ENCODE measurements at places on chromosomes 7 and 10. TPM values are rescaled to one million over a fixed set of nuclear protein-coding genes. Genes with fewer than 3 reads are reported as not detected.

- H3K4me3 ChIP-seq: no peak overlapping the region
- no peak overlapping the region for H3K27ac ChIP-seq
- H3K36me3 ChIP-seq: no peaks in the 10 kb centered on the region
- peaks cover 4% of the 10 kb centered on the region for H3K27me3 ChIP-seq
- DNase-seq: no peak
- no peaks in the 10 kb centered on the region for H3K4me1 ChIP-seq
Observed at GRCh38 chr10:78177491-78178185, 144.0 kb downstream of the RPS24 start.

DNA sequence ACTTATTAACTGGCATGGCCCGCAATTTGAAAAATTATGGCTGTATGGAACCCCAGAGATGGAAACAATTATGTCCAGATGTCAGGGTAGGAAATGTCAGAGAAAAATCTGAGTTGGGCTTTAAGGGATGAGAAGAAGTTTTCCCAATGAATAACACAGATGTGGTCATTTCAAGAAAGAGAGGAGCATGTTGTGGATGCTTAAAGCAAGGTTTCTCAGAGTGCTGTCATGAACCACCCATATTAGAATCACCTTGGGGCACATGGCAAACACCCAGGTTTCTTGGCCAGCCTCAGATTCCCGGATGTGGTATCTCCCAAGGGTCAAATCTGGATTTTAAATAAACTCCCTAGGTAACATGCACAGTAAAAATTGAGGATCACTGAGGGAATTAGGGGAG lies 43.6 kb downstream of the LAMB4 start:
- no peak overlapping the region for H3K27ac ChIP-seq
- no peak overlapping the region for H3K4me3 ChIP-seq
- no peak for DNase-seq
- no peaks in the 10 kb centered on the region for H3K27me3 ChIP-seq

GRCh38 chr10:126454045-126454751 lies 65.9 kb upstream of the ADAM12 start:
- H3K27me3 ChIP-seq: no peaks in the 10 kb centered on the region
- no peak overlapping the region for H3K27ac ChIP-seq
- no peaks in the 10 kb centered on the region for H3K4me1 ChIP-seq
- DNase-seq: no peak
- no peak overlapping the region for H3K4me3 ChIP-seq

- no peak for DNase-seq
- no peaks in the 10 kb centered on the region for H3K4me1 ChIP-seq
- H3K27me3 ChIP-seq: no peaks in the 10 kb centered on the region
- H3K4me3 ChIP-seq: no peak overlapping the region
Observed at GRCh38 chr10:118057361-118057760, 10.6 kb upstream of the RAB11FIP2 start.

- H3K27me3 ChIP-seq: no peaks in the 10 kb centered on the region
- DNase-seq: peak; percentile 77
- H3K4me3 ChIP-seq: no peak overlapping the region
- H3K27ac ChIP-seq: peak overlapping the region; percentile 40
Observed at GRCh38 chr10:60384708-60385398, 4.8 kb downstream of the ANK3 start.

DNA sequence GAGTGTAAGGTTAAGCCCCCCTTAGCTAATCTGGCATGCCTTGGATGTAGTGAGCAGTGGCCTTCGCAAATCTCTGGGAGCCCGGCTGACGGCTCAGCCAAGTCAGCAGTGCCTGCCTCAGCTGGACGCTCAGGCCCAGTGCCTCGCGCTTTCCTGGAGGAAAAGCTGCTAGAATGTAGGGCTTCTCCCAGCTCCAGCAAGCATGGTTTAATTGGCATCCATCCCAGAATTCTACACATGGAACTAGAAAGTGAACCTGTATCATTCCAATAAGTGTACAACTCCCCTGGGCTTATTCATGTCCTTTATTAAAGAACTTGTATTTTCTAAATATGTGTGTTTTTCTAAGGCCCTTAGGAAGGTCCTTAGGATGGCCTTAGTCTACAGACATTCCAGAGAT lies 287.8 kb upstream of the SHH start:
- H3K4me3 ChIP-seq: no peak overlapping the region
- DNase-seq: no peak
- H3K4me1 ChIP-seq: no peaks in the 10 kb centered on the region

DNA sequence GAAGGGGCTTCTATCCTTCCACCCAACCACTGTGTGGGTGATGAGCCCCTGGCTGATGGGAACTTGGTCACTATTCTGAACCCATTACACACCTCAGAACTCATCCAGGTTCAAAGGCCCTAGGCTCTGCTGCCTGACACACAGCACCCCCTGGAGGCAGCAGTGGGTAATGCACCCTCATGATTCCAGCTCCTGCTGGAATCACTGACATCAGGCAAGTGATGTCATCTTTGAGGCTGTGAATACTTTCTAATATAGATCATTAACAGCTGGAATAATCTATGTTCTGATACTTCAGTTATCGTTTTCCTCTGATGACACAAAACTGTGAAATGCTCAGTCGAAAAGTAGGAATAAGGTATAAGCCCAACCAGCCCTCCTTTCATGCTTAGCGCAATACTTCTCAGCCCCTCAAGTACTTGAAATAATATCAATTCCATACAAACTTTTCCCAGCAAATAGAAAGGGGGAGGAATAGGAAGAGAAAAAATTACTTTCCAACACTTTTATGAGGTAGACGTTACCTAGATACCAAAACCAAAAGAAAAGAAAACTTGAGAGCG lies 7.5 kb upstream of the RBP3 start:
- H3K27me3 ChIP-seq: peaks cover 8% of the 10 kb centered on the region
- no peak overlapping the region for H3K4me3 ChIP-seq
- no peak overlapping the region for H3K27ac ChIP-seq
- H3K36me3 ChIP-seq: no peaks in the 10 kb centered on the region
- DNase-seq: peak; percentile 64

DNA sequence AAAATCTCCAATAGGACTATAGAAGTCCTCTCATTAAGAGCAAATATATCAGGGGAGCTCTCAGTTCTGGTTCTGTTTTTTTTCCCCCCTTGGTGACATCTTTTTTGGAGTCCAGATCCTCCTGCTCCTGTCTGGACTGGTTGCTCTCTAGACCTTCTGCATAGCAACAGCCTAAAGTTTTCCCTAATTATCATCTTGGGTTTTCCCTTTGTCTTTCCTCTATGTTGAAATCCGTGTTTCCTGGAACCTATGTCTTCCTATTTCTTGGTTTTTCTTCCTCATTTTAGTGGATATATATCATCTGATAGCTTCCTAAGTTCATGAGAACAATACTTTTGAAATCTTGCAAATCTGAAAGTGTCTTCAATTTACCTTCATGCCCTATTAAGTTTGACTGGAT lies 29.7 kb upstream of the MTERF1 start:
- no peak for DNase-seq
- H3K27me3 ChIP-seq: peaks cover 3% of the 10 kb centered on the region
- H3K4me1 ChIP-seq: no peaks in the 10 kb centered on the region
- H3K4me3 ChIP-seq: no peak overlapping the region
- no peaks in the 10 kb centered on the region for H3K36me3 ChIP-seq

- peak overlapping the region; percentile 26 for H3K4me3 ChIP-seq
- H3K4me1 ChIP-seq: peaks cover 11% of the 10 kb centered on the region
- no peaks in the 10 kb centered on the region for H3K36me3 ChIP-seq
- H3K27me3 ChIP-seq: no peaks in the 10 kb centered on the region
- no peak for DNase-seq
Observed at GRCh38 chr10:70145166-70145665, 1.3 kb downstream of the TYSND1 start.

DNA sequence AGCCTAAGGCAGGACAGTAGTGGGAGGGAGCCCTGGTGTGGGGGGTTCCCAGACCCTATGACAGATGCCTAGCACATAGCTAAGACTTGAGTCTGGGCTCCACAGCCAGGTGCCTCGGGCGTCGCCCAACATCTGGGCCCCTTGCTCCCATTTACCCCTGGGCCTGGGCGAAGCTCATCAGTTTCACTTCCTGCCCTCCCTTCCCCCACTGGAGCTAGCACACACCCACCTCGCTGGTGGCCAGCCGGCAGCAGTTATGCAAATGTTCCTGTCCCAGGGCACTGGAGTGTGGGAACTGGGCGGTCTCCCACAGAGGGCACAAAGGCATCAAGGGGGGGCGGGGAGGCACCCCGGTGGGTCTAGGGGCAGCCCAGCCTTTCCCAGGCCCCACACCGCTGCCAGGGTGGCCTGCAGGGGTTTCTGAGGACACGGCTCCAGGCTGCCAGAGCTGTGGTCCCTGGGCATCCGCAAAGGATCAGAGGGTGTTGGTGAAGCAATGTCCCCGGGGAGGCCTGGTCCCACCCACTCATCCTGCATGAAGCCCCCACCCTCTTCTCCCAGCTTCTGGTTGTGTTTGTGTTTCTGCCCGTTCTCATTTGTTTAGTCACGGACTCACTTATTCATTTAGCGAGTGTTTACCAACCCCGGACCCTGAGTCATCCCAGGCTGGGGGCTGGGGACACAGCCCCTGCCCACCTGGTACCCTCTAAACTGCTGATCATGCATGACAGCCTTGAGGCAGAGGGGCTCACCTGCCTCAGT lies 20.4 kb downstream of the SH2B2 start:
- DNase-seq: no peak
- no peaks in the 10 kb centered on the region for H3K27me3 ChIP-seq
- H3K4me1 ChIP-seq: no peaks in the 10 kb centered on the region
- H3K27ac ChIP-seq: no peak overlapping the region

DNA sequence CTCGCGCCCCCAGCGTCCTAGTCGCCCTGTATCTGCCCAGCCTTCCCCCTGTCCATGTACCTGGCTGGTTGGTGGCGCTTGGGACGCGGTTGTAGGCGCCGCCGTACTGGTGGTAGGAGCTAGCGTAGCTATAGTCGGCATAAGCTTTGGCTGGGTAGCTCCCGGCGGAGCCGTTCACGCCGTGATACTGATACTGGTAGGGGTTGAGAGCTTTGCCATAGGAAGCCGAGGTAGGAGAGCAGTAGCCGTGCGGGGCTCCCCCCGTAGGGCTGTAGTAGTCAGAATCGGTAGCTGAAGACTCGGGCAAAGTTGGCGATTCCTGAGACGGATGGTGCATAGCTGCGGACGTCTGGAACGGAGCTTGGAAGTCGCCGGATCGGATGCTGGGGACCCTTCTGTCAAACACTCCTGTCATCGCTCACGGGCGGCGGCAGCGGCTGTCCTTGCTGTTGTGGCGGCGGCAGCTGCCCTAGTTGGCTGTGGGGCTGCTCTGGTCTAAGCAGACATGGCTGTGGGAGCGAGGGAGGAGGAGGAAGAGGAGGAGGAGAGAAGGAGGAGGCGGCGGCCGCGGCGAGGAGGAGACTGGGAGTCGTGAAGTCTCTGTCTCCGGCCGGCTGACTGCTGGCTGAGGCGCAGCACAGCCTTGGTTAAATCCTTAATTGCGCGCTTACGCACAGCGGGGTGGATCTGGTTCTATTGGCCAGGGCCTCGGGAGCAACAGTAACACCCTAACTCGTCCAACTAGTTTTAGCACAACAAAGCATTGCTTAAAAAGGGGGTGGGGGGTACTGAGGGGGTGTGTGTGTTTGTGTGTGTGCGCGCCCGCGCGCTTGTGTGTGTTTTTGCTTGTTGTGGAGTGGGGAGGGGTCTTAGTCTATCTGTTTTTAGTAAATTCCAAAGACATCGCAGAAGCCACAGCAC lies at the start of gene DLX5:
DLX5 (minus strand) TSS at position 623 of the 921 bp plus-strand sequence; CDS start at position 415, 208 bp downstream.
- peaks cover 87% of the 10 kb centered on the region for H3K27me3 ChIP-seq
- H3K36me3 ChIP-seq: no peaks in the 10 kb centered on the region
- H3K27ac ChIP-seq: no peak within 1 kb of the TSS
- DNase-seq: no peak
- no peak within 1 kb of the TSS for H3K4me3 ChIP-seq
- H3K4me1 ChIP-seq: peaks cover 4% of the 10 kb centered on the region

GRCh38 chr7:132509643-132510042 lies 66.6 kb downstream of the PLXNA4 start:
- peaks cover 15% of the 10 kb centered on the region for H3K36me3 ChIP-seq
- H3K4me1 ChIP-seq: no peaks in the 10 kb centered on the region
- DNase-seq: no peak
- no peak overlapping the region for H3K4me3 ChIP-seq
- H3K27ac ChIP-seq: no peak overlapping the region

GRCh38 chr7:361680-362401 lies 71.9 kb downstream of the FOXL3 start:
- H3K27ac ChIP-seq: peak overlapping the region; percentile 59
- no peaks in the 10 kb centered on the region for H3K27me3 ChIP-seq
- H3K36me3 ChIP-seq: no peaks in the 10 kb centered on the region
- no peak overlapping the region for H3K4me3 ChIP-seq

DNA sequence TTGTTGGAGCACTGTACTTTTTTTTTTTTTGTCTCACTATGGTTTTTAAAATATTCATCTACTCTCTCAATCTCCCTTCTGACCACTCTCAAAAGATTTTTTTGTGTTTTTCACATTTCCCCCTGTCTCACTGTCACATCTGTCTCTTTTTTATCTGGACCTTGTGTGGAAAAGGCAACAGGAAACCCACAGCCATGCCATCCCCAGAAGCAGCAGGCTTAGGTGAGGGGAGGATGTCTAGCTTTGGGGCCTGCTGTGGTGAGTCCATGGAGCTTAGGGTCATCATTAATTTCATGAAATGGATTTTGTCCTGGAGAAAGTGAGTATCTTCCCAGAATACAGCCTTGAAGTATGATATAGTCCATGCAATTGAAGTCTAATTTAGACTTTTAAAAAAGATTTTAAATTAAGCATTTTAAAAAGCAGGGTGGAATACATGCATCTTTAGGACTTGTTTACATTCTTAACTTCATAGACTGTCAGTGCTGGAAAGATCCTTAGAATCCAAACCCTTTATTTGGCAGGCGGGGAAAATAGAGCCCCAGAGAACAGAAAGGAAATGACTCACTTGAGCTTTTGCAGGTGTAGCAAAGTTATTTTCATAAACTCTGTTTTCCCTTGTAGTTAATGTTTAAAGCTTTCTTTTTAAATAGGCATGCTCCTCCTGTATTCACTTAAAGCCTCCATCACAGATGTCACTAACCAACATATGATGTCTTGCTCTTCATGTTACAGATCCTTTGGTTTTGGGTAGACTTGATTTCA lies 25.1 kb downstream of the MINDY4 start:
- H3K27ac ChIP-seq: no peak overlapping the region
- H3K27me3 ChIP-seq: no peaks in the 10 kb centered on the region
- H3K4me3 ChIP-seq: no peak overlapping the region
- H3K36me3 ChIP-seq: no peaks in the 10 kb centered on the region
- DNase-seq: peak; percentile 78

DNA sequence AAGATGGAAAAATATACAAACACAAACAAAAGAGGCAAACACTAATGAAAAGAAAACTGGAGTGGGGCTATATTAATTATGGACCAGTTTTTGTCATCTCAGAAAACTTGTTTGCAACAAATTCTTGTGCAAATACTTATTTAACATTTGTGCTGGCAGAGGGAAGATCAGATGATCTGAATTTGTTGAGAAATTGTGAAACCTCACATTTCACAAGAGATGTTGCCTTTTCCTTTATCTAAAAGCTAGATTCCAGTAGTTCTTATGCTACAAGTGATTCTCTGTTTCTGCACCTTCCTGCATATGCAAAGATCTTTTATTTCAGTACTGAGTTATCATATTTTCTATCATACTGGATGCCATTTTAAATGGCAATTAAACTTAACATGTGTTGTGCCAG lies 320.7 kb downstream of the SUGCT start:
- H3K4me3 ChIP-seq: no peak overlapping the region
- H3K27me3 ChIP-seq: no peaks in the 10 kb centered on the region
- H3K27ac ChIP-seq: no peak overlapping the region
- no peaks in the 10 kb centered on the region for H3K4me1 ChIP-seq
- no peaks in the 10 kb centered on the region for H3K36me3 ChIP-seq
- no peak for DNase-seq

Gene TRPV5
- total RNA-seq: not detected

Gene KIF11
- total RNA-seq: 42.6 TPM

Gene PAPOLB
- 0.07 TPM for total RNA-seq

Gene CH25H
- not detected for total RNA-seq

Gene EN2
- not detected for total RNA-seq

Gene ATOH7
- total RNA-seq: not detected

Gene MUC3A
- total RNA-seq: not detected

Gene GLRX3
- 137 TPM for total RNA-seq

Gene TAS2R41
- total RNA-seq: not detected

Gene MKI67
- total RNA-seq: 101 TPM

Gene ANKIB1
- 56.5 TPM for total RNA-seq

Data from endothelial cell of umbilical vein (primary cell).